ENCODE measurements at places on chromosomes 12 and 14.

- no peak for DNase-seq
Observed at GRCh38 chr12:125245581-125246557, 180.6 kb downstream of the AACS start.

- DNase-seq, result no peak
Observed at GRCh38 chr12:89775063-89775985, 66.7 kb upstream of the ATP2B1 start.

- no peak for DNase-seq
Observed at GRCh38 chr14:58607131-58607951, 30.4 kb upstream of the DACT1 start.

DNA sequence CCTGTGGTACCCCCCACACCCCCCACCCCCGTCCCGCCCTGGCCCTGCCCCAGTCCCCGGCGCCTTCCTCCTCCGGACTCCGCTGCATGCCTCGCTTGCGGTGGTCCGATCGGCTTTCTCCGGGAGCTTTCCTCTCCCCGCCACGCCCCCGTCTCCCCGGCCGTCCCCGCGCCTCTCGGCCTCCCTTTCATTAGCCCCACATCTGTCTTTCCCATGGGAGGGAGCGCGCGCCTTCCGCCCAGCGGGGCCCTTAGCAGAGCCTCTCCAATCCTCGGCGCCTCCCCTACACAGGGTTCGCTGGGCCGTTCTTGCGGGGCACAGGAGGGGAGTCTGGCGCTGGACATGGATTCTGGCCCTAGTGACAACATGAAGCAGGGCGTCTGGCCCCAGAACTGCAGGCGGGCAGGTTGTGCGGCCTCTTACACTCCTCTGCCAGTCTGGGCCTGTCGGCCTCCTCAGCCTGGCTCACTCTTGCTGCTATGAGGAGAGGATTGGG is 1.5 kb upstream of the EFS start:
- no peak for DNase-seq
